ENCODE measurements at places on chromosomes 12 and 14.

GRCh38 chr14:23301288-23301968 lies 1.2 kb downstream of the PPP1R3E start:
- DNase-seq = peak; percentile 98

- no peak for DNase-seq
Measured at GRCh38 chr12:30142301-30142700, 358.6 kb upstream of the TMTC1 start.

DNA sequence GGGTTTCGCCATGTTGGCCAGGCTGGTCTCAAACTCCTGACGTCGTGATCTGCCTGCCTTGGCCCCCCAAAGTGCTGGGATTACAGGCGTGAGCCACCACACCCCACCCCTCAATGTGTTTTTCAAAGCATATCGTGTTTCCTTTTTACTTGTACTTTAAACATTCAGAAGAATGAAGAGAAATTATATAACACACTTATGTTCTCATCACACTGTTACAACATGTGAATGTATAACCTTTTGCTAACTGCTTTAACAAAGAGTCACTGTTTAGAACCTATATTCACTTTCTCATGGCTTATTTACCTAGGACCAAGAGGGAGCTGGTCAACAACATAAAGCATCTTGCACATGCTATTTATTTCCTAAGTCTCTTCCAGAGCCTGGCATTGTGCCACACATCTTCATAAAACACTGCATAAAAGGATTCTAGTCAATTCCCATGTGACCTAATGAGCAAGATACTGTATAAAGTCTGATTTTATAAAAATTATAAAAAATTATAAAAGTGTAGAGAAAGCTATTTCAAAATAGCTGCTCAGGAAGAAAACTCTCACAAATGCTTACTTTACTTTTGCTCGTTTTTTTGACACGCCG lies 16.0 kb upstream of the ACTR6 start:
- DNase-seq = no peak

DNA sequence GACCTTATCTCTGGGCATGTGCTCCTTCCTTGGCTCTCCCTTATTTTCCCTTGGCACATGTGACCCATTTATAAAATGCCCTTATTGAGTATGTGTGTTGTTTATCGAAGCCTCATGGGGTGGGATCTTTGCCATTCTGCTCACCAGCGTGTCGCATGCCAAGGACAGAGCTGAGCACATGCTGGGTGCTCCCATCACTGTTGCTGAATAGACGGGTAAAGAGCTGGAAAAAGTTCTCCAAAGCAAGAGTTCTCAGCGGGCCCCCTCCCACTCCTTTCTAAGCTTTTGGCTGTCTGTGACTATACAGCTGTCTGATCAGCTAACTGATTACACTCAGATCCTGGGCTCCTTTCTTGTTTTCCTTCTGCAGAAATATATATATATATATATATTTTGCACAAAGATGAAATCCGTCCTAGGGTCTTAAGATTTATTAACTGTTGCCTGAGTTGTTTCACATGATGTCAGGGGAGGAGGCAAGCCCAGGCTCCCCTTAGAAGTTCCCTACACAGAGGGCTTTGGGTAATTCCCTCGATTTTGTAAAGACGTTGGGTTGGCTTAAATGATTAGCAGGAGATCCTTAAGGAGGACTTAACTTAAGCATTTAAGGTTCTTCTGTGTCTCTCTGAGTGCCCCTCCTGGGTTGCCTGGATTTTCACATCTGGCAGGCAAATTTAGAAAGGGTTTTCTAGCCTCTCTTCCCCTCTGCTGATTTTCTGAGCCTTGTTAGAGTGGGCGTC lies 71.6 kb downstream of the TMEM132C start:
- no peak for DNase-seq

- no peak for DNase-seq
Measured at GRCh38 chr12:120324841-120325417, 2.6 kb downstream of the PLA2G1B start.

- DNase-seq = no peak
Measured at GRCh38 chr12:69068448-69068847, 135.5 kb upstream of the CPM start.

DNA sequence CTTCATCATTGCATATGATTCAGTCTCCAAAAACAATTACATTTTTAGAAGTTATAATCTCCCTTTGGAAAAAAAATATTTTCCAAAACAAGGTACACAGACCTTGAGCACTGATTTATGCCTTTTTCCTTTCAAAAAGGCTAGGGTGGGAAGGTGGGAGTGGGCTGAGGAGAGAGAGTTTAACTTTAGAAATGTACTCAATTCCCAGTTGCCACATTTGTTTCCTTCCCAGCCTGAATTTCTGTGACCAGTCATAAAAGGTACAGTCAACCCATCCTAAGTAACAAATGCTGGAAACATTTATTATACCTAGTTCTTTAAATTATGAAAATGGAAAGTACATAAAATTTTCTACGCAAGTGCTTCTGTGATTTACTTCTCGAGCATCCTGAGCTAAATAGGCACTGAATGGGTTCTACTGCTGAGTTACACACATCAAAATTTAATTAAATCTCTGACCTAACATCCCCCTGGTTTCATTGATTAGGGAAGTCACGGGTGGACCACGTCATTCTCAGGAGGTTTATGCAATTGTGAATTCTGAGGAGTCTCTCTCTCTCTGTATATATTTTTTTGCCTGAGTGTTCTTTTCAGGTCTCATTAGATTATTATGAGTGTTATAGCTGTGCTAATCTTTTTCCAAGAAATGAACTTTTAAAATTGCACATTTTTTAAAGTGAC lies 371.8 kb downstream of the BTG1 start:
- no peak for DNase-seq

- no peak for DNase-seq
Measured at GRCh38 chr12:77133566-77133965, 68.2 kb upstream of the E2F7 start.

DNA sequence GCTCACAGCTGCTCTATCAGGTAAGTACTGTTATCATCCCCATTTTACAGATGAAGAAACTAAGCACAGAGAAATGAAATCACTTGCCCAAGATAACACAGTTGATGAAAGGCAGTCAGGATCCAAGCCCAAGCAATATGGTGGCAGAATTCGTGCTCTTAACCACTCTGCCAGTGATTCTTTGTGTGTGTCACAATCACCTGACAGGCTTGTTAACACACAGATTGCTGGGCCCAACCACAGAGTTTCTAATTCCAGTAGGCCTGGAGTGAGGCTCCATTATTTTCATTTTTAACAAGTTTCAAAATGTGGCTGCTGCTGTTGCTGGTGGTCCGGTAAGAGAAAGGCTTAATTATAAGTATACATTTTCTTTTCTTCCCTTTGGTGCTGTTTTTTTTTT lies 134.2 kb downstream of the TGFB3 start:
- DNase-seq = no peak

- no peak for DNase-seq
Measured at GRCh38 chr12:48981757-48982157, 3.6 kb downstream of the WNT1 start.

- no peak for DNase-seq
Measured at GRCh38 chr14:35708062-35708461, 101.0 kb downstream of the RALGAPA1 start.

DNA sequence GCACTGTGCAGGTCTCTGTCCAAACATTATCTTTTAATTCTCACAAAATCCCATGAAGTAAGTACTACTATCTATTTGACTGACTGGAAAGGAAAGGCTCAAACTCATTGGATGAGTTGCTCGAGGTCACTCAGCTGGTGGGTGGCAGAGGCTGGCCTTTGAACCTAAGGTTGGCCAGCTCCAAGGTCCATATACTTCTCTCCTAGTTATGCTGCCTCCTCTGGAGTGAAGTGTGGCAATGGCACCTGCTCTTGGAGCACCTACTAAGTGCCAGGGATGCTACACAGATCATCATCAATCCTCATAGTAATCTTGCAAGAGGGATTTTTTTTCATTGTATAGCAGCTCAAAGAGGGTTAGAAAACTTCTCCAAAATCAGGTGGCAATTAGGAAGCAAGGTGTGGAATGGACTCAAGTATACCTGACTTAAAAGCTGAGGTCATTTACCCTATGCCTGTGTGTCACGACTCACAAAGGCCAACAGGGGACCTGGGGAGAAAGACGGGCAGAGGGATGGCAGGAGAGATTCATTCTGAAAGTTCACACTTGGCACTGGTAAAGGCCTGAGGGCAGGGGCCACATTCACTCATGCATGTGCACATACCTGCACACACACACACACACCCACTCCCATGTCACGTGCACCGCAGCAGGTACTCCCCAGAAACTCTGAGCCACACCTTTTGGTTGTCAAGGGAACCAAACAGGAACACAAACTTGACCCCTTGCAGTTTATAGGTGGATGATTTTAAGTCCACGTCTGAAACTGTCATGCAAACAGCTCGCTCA lies 146.4 kb downstream of the FOXN3 start:
- DNase-seq = no peak

GRCh38 chr12:121388421-121388981 lies 11.4 kb upstream of the RNF34 start:
- DNase-seq = no peak

GRCh38 chr12:55931780-55932550 lies 1.0 kb downstream of the DGKA start:
- DNase-seq = no peak

Data from stimulated activated CD8-positive, alpha-beta memory T cell treated with anti-CD3 and anti-CD28 coated beads, Interleukin-12 subunit alpha, Interleukin-12 subunit beta, amount 100 ng/mL, for 4 hours (primary cell).